ENCODE measurements at places on chromosomes 11 and 22.
A peak's percentile ranks its signal among the peaks of the same experiment; 100 is the strongest.

- peak; percentile 77 for DNase-seq
These were observed at the start of gene SIPA1 for GRCh38 chr11:65637794-65638419. TSS of gene SIPA1 (plus strand) at chr11:65638101. CDS start at chr11:65640922, 2,821 bp downstream.

DNA sequence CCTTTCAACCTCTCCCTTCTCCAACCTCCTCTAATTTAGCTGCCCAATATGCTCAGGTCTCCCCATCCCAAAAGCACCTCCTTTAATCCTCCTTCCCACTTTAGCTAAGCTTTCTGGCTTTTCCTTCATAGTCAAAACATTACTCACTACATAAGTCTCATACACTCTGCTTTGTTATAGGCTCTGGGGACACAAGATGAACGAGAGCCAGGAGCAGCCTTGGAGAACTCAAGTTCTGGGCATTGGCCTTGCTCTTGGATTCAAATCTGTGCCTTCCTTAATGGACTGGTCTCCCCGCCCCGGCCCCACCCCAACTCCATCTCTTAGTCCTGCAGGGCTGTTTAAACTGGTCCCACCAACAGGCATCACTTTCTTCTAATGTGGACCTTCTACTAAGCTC, 11.4 kb upstream of the HPX start:
- DNase-seq = no peak

DNA sequence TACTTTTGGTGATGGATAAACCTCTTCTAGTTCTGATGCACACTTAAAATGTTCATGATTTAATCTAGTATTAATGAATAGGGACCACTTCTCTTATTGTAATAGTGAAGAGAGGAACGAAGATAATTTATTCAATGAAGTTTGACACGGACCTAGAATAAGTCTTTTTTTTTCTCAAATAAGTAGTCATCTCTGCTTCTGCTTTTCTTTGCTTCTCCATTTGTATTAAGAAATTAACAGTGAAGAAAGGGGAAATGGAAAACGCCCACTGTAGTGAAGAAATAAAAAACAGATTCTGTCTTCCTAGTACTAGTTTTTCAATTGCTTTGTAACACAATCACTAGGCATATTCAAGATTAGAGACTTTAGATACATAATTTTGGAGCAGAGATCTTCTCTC, 73.0 kb downstream of the CD44 start:
- DNase-seq = no peak

GRCh38 chr22:25192406-25192805, 7.3 kb upstream of the CRYBB3 start:
- DNase-seq = no peak

- no peak for DNase-seq
These were observed 11.3 kb upstream of the P2RY2 start for GRCh38 chr11:73206801-73207200.

DNA sequence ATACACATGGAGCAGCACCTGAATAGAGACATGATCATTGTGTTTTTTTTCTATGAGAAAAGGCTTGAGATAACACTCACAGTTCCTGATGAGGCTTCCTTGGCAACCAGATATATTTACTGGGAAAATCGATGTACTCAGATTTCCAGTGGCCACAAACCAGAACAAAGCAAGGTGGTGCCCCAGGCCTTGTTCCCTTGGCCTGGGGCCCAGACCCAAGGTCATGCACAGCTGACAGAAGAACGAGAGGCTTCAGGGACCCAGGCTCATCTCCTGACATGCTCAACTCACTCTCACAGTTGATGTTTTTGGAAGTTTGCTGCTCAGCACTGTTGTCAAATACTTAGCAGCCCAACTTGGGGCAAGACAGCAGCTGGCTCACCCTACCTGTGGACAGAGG, 281.8 kb downstream of the NTM start:
- DNase-seq = no peak

GRCh38 chr11:20177136-20177535, 16.9 kb upstream of the DBX1 start:
- no peak for DNase-seq

GRCh38 chr11:11588891-11589290, 32.9 kb downstream of the GALNT18 start:
- DNase-seq = no peak

DNA sequence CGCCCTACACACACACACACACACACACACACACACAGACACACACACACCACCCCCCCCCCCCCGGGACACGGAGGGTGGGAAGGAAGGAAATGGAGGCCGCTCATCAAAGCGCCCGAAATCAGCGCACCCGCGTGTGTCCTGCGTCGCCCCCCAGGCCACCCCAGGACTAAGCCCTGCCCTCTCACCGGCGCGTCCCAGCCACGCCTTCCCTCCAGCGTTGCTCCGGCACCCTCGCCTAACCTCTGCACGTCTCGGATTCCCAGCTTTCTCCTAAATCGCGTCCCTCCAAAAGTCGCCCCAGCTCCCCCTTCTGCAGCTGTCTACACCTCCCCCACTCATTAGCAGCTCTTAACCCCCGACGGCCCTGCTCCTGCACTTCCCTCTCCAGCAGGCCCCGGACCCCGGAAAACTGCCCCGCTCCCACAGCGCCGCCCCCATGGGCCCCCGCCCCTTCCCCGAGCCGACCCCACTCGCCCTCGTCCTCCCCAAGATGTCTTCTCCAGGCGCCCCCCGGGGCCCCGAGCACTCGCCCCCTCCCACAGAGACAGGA, 557 bp downstream of the PACSIN2 start:
- peak; percentile 8 for DNase-seq

DNA sequence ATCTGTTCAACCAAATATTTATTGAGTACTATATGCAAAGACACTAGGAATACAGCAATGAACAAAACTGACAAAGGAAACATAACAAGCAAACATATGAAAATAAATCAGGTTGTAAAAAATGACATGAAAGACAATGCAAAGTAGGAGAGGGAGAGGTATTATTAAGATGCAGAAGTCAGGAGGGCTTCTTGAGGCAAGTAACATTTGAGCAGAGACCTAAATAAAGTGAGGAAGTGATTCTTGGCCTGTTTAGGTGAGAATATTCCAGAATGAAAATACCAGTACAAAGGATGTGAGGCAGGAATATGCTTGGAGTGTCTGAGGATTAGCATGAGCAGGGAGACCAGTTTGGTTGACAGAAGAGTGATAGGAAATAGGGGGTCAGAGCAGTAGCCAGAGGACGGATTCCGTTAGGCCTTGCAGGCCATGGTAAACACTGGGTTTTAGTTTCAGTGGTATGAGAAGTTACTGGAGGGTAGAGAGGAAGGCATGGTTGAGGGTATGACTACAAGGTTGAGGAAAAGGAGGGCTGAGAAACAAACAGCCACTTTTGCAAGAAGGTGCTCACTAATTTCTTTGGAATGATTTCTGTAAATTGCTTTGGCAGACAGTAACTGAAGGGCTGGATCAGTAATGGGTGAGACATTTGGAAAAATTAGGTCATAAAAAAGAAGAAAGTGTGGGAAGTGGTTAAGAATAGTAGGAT, 191.9 kb downstream of the SWAP70 start:
- no peak for DNase-seq

- DNase-seq = no peak
These were observed 21.5 kb downstream of the SHANK3 start for GRCh38 chr22:50694099-50694605.

GRCh38 chr11:75263944-75264349, 23.4 kb downstream of the TPBGL start:
- DNase-seq = no peak

- no peak for DNase-seq
These were observed 52.3 kb downstream of the RASSF10 start for GRCh38 chr11:13061294-13061990.

DNA sequence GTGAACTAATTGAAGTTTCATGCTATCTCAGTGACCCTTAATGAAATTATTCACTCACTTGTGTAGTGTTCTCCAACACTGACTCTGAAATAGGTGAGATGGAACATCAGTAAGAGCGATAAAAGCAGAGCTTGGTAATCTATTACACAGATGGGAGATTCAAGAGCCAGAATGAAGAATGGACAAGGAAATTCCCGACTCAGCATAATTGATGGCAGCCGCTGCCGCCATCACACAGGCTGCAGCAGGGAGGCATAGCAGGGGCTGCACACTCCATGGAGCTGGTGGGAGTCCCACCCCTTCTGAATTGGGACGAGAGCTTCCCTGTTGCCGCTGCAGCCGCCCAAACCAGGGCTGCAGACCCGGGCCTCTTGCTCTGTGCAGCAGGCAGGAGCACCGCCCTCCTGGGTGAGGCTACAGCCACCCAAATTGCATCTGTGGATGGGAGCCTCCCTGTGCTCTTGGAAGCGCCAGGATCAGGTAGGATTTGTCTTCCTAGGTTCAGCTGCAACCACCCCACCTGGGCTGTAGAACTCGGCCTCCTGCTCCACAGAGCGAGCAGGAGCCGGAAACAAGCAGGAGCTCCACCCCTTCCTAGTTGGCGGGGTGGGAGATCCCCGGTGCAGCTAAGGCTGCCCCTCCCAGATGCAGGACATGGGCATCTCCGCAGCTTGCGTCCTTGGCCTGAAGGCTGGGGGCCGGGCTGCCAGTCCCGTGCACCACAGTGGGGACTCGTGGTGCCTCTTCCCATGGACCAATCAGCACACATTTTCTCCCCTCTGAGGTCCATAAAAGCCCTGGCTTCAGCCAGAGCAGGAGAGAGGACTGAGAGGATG, 535.1 kb upstream of the LUZP2 start:
- DNase-seq = no peak

DNA sequence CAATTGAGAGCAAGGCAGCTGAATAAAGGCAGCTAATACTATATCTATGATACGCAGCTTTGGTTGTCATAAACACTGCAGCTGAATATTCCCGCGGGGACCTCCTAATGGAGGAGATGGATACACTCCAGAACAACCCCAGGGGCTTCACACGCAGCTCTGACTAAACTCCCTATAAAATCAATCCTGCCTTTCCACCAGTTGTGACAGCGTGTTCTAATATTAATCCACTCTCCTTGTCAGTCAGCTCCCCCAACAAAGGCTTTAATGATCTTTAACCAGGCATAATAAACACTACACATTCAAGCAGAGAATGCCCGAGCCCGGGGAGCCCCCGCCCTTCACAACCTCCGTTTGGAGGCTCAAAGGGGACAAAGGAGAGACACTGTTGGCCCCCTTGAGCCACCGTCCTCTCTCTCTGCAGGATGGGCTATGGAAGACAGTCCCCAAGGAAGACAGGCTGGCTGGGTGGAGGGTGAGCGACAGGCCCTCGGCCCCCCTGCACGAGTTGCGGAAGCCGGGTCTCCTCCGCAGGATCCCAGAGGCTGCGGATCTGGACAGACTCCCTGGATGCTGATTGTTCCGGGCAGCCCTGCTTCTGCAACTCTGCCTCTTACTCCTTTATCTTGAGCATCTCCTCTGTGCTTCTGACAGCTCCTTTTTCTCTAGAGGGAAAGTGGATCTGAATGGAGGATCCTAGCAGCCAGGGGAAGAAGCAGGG, 565.2 kb downstream of the BUD13 start:
- no peak for DNase-seq

DNA sequence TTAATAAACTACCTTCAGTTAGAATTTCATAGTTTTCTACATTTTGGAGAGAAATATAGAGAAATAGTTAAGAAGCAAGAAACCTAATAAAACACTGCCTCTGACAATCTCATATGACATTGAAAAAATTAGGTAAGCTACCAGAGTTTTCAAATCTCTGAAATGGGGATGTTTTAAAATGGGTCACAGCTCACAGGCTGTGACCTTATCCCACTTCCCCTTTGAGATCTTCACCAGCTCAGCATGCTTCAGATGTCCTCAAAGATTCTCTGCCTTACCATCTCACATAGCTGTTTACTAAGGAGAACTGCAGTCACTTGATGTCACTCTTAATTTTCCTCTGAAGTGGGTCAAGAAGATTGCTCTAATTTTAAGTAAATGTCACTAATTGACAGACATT, 717.8 kb downstream of the JRKL start:
- DNase-seq = no peak

DNA sequence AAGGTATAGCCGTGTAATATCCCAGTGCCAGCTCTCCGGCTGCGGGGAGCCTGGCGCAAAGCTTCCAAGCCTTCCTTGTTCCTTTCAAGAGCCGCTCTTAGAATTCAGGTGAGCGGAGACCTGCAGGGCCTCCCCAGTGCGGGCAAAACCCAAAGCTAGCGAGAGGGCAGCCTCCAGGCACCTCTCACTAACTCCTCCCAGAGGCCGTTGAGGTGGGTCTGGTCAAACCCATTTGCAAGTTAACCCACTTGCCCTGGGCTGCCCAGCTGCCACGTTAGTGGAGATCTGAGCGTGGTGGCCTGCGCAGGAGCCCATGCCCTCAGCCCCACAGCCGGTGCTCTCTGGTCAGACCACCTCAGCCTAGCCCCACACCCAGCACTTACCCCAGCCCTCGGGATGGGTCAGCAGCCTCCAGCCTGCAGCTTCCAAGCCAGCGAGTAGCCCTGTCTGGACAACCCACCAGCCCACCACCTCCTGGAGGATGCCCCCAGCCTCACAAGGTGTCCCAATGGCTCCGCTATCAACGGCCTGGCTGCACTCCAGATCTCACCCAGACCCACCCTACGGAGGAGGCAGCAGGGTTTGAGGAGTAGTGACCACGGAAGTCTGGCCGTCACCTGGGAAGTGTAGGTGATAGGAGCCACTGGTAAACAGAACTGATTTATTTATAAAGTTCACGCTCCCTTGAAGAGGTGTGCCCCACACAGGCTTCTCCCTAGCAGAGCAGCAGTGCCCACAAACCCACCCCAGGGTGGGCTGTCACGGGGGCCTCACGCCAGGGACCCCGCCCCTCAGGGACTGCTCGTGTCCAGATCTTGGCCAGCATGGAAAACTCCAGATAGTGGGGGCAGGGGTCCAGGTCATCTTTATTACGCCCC, 2.3 kb downstream of the ASCL2 start:
- DNase-seq = no peak

DNA sequence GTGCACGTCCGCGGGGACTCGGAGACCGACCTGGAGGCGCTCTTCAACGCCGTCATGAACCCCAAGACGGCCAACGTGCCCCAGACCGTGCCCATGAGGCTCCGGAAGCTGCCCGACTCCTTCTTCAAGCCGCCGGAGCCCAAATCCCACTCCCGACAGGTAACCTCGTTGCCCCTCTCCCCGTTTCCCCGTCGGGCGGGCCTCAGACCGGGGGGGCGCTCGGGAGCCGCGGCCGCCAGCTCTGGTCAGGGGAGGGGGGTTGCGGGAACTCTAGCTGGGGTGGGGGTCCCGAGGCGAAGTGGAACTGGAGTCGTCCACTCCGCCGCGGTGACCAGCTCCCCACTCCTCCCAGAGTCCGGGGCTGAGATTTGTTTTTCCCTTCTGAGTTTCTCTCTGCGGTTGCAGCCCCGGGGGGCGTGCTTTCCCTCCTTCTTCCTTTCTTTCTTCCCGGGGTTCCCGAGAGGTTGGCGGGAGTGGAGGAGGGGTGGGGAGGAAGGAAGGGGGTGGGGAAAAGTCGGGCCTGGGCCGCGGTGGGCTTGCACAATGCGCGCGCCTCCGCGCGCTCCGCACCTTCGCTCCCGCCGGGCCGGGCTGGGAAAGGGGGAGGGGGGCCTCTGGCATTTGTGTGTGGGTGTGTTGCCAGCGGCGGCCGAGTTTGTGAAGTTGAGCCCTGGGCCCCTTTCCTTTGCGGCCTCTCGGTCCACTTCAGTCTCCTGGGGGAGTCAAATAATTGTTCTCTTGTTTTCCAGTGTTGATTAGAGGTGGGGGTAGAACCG, 952 bp downstream of the YAP1 start:
- no peak for DNase-seq
